ENCODE measurements at places on chromosomes 3 and 15. TPM values are rescaled to one million over a fixed set of nuclear protein-coding genes. Genes with fewer than 3 reads are reported as not detected.

Gene ISLR
- total RNA-seq = not detected

DNA sequence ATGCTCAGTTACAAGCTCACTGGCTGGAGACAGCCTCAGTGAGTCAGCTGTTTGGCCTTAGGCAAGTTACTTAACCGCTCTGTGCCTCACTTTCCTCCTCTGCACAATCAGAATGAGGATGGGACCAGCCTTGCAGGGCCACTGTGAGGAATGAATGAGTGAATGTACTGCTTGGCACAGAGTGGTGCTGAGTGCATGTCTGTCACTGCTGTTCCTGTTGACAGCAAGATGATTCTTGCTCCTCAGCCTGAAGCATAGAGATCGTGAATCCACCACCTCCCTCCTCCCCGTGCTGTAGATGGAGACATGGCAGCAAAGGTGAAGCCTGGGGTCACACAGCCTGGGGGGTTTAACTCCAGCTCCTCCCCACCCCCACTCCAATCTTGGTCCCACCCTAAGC lies 14.6 kb upstream of the GRIP2 start:
- no peak for DNase-seq

GRCh38 chr3:30282154-30282696 lies 324.2 kb upstream of the TGFBR2 start:
- no peak for DNase-seq

- no peak for DNase-seq
Observed at GRCh38 chr3:87414271-87414670, 137.9 kb upstream of the POU1F1 start.

Gene PLA2G4E
- not detected for total RNA-seq

DNA sequence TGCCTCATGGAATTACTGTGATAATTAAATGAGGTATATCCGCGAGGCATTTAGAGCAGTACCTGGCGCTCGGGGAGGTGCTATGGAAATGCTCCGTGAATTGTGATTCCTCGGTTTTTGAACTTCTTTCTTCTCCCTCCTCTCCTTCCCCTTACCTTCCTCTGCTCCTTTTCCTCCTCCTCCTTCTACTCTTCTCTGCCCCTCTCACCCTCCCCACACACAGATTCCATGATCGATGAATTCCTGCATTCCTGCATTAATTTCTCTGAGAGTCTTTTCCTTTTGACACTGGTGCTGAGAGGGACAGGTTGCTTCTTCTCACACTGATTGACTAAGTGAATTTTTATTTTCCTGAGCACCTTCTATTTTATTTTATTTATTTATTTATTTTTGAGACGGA lies 101.2 kb upstream of the RGMA start:
- no peak for DNase-seq

Gene RETNLB
- total RNA-seq = not detected

DNA sequence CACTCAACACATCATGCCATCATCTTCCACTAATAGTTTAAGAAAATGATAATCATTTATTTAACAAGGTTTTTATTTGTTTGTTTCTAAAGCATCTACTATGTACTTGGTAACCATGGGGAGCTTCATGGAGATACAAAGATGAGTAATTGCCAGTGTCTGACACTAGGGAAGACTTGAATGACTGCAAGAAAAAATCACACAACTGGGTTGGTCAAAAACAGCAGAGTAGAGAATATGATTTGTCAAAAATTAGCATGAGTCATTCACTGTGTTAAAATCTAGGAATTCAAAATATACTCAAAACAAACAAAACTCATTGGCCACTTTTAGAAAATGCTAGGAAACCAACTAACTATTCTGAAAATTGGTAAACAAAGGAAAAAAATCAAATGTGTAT lies 6.3 kb downstream of the BNC1 start:
- no peak for DNase-seq

Gene ABTB1
- 8.3 TPM for total RNA-seq

DNA sequence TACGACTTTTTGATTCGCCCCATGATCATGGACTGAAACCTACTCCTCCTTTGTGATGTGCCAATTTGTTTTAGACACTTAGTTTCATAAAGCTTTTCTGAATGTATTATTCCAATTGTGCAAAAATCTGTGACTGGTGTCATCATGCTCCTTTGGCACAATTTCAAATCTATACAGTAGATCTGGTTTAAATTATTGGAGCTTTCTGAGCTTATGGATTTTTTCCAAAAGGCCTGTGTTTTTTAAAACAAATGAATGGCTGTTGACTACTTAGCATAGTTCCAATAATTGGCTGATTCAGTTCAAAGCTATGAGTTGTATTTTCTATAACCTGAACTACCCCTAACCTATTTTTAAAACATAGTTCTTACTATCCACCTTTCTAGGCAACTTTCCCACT lies 282.7 kb downstream of the CNTN3 start:
- DNase-seq = no peak

DNA sequence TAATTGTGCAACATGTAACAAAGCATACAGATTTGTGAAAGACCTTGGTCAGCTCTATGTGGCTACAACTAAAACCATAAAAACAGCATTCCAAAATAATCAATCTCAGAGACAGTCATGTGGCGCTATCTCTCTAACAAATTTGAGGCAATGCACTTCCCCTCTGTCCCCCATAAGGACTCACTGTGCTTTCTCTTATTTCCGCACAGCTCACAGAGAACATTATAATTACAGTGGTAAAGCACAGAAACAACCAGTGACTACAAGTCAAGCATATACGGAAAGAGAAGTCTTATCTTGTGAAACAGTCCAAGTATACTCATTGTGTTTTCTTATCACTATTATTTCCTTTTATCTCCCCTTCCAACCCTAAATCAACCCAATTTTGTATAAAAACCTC lies 64.3 kb downstream of the RYK start:
- DNase-seq = no peak

Gene ZNF501
- 1.7 TPM for total RNA-seq

Gene XCR1
- not detected for total RNA-seq

Gene LDHAL6B
- total RNA-seq = not detected

- no peak for DNase-seq
Observed at GRCh38 chr15:85744579-85744978, 50.1 kb downstream of the KLHL25 start.
